ENCODE measurements at places on chromosomes 16 and 17.

- H3K4me3 ChIP-seq: peak overlapping the region; percentile 85
- DNase-seq: peak; percentile 43
- peaks cover 26% of the 10 kb centered on the region for H3K36me3 ChIP-seq
- peak overlapping the region; percentile 91 for H3K27ac ChIP-seq
- H3K27me3 ChIP-seq: no peaks in the 10 kb centered on the region
Observed at GRCh38 chr16:11796227-11797165, 562 bp downstream of the ZC3H7A start.

- no peaks in the 10 kb centered on the region for H3K27me3 ChIP-seq
- peak overlapping the region; percentile 93 for H3K27ac ChIP-seq
- H3K4me3 ChIP-seq: peak overlapping the region; percentile 52
- peaks cover 43% of the 10 kb centered on the region for H3K4me1 ChIP-seq
Observed at GRCh38 chr16:15672514-15673167, 22.6 kb downstream of the NDE1 start.

DNA sequence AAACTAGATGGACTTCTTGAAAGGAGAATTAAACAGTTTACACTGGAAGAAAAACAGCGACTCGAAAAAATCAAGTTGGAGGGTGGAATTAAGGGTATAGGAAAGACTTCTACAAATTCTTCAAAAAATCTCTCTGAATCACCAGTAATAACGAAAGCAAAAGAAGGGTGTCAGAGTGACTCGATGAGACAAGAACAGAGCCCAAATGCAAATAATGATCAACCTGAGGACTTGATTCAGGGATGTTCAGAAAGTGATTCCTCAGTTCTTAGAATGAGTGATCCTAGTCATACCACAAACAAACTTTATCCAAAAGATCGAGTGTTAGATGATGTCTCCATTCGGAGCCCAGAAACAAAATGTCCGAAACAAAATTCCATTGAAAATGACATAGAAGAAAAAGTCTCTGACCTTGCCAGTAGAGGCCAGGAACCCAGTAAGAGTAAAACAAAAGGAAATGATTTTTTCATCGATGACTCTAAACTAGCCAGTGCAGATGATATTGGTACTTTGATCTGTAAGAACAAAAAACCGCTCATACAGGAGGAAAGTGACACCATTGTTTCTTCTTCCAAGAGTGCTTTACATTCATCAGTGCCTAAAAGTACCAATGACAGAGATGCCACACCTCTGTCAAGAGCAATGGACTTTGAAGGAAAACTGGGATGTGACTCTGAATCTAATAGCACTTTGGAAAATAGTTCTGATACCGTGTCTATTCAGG lies 85.0 kb downstream of the C17orf58 start:
- peaks cover 37% of the 10 kb centered on the region for H3K36me3 ChIP-seq
- H3K27me3 ChIP-seq: no peaks in the 10 kb centered on the region
- H3K27ac ChIP-seq: peak overlapping the region; percentile 79
- peak overlapping the region; percentile 3 for H3K4me3 ChIP-seq
- H3K4me1 ChIP-seq: peaks cover 25% of the 10 kb centered on the region

- H3K27me3 ChIP-seq: peaks cover 27% of the 10 kb centered on the region
- H3K4me1 ChIP-seq: no peaks in the 10 kb centered on the region
- H3K4me3 ChIP-seq: no peak overlapping the region
- H3K36me3 ChIP-seq: no peaks in the 10 kb centered on the region
- H3K27ac ChIP-seq: no peak overlapping the region
Observed at GRCh38 chr17:33779234-33779591, 475.9 kb upstream of the CCL2 start.

- no peaks in the 10 kb centered on the region for H3K4me1 ChIP-seq
- no peak for DNase-seq
- H3K27ac ChIP-seq: no peak overlapping the region
Observed at GRCh38 chr17:43090022-43090421, 35.1 kb downstream of the BRCA1 start.

GRCh38 chr17:61571624-61572023 lies 19.4 kb downstream of the NACA2 start:
- no peak for DNase-seq
- peaks cover 6% of the 10 kb centered on the region for H3K4me1 ChIP-seq
- H3K27ac ChIP-seq: no peak overlapping the region
- H3K36me3 ChIP-seq: no peaks in the 10 kb centered on the region
- no peak overlapping the region for H3K4me3 ChIP-seq

GRCh38 chr17:17387498-17388362 lies 84.6 kb downstream of the NT5M start:
- DNase-seq: no peak
- H3K27me3 ChIP-seq: peaks cover 3% of the 10 kb centered on the region
- no peak overlapping the region for H3K27ac ChIP-seq

- DNase-seq: no peak
- H3K4me1 ChIP-seq: no peaks in the 10 kb centered on the region
- H3K27ac ChIP-seq: no peak overlapping the region
- H3K36me3 ChIP-seq: no peaks in the 10 kb centered on the region
- peaks cover 3% of the 10 kb centered on the region for H3K27me3 ChIP-seq
Observed at GRCh38 chr17:10521949-10522348, 3.6 kb upstream of the MYH1 start.

GRCh38 chr16:946048-946395 lies 24.8 kb downstream of the LMF1 start:
- H3K4me3 ChIP-seq: no peak overlapping the region
- no peaks in the 10 kb centered on the region for H3K4me1 ChIP-seq
- peaks cover 31% of the 10 kb centered on the region for H3K36me3 ChIP-seq
- H3K27me3 ChIP-seq: no peaks in the 10 kb centered on the region

GRCh38 chr16:7140899-7141298 lies 191.7 kb upstream of the RBFOX1 start:
- H3K27ac ChIP-seq: no peak overlapping the region
- H3K4me1 ChIP-seq: no peaks in the 10 kb centered on the region
- no peaks in the 10 kb centered on the region for H3K27me3 ChIP-seq

DNA sequence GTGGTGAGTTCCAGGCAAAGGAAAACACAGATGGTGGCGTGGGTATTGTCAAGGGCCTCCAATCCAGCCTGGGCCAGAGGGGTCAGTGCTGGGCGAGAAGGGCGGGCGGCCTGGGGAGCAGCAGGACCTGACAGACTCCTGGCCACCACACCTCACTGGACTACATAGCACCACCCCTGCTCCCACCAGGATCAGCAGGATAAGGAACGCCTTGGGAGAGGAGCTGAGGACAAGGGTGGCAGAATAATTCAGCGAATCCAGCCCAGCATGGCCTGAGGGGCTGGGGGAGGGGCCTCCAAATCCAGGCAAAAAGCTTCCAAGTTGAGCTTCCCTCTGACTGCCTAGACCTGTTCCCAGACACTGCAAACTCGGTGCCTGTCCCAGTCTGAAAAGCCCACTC lies 6.5 kb downstream of the DLX4 start:
- no peaks in the 10 kb centered on the region for H3K36me3 ChIP-seq
- peaks cover 69% of the 10 kb centered on the region for H3K27me3 ChIP-seq
- no peak overlapping the region for H3K4me3 ChIP-seq
- H3K4me1 ChIP-seq: peaks cover 9% of the 10 kb centered on the region

DNA sequence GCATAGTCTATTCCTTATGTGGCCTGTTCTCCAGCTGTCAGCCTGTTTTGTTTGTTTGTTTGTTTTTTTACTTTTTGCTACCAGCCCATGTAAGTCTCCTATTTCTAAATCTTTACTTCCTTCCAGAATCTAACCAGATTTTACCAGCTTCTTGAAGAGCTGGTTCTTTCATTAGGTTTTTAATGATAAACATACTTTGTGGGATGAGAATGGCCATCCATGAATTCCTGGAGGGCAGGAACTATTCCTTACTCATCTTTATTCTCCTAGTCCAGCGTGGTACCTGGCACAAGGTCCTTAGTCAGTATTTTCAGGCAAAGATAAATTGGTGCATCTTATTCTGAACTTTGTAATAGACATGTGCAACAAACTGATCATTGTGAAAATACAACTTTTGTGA lies 17.3 kb downstream of the RSPRY1 start:
- H3K27ac ChIP-seq: peak overlapping the region; percentile 6
- DNase-seq: no peak
- H3K4me3 ChIP-seq: no peak overlapping the region
- H3K4me1 ChIP-seq: peaks cover 2% of the 10 kb centered on the region
- H3K36me3 ChIP-seq: peaks cover 18% of the 10 kb centered on the region

- no peak overlapping the region for H3K27ac ChIP-seq
- no peak for DNase-seq
- H3K4me3 ChIP-seq: peak overlapping the region; percentile 10
- H3K4me1 ChIP-seq: peaks cover 20% of the 10 kb centered on the region
Observed at GRCh38 chr17:7705269-7706255, 560 bp downstream of the EFNB3 start.

DNA sequence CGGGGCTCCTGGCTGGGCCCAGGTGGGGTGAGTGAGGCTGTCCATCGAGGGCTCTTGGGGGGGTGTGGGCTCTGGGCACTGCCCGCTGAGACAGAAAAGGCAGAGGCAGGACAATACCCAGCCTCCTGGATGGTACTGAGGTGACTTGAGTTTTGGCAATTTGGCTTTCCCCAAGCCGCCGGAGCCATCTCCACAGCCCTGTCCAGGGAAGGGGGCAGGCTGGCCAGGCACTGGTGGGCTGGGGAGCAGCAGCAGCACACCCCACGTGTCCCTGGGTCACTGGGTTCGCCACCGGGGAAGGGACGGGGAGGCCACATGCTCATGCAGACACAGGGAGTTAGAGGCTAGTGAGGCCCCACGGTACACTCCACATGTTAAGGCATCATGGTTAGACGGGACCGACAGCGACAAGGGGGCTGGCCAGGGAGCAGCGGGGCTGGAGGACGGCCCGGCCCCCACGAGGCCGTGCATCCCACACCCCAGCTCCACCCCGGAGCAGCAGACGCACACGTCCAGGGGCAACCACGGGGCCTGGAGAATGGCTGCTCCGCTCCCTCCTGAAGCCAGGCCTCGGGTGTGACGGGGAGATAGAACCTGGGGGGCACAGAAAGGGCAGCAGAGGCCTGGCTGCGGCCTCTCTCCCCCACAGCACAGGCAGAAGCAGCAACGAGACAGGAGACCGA lies 3.0 kb downstream of the ARHGDIA start:
- no peak for DNase-seq
- peak overlapping the region; percentile 42 for H3K27ac ChIP-seq
- H3K4me1 ChIP-seq: peaks cover 44% of the 10 kb centered on the region
- no peaks in the 10 kb centered on the region for H3K27me3 ChIP-seq
- H3K36me3 ChIP-seq: peaks cover 47% of the 10 kb centered on the region

- no peak overlapping the region for H3K27ac ChIP-seq
- DNase-seq: no peak
- no peaks in the 10 kb centered on the region for H3K36me3 ChIP-seq
- peaks cover 14% of the 10 kb centered on the region for H3K27me3 ChIP-seq
Observed at GRCh38 chr17:21462237-21462636, 86.1 kb downstream of the KCNJ12 start.

GRCh38 chr16:81823111-81823510 lies 44.0 kb downstream of the PLCG2 start:
- no peaks in the 10 kb centered on the region for H3K27me3 ChIP-seq
- H3K4me3 ChIP-seq: no peak overlapping the region
- peaks cover 1% of the 10 kb centered on the region for H3K4me1 ChIP-seq
- H3K27ac ChIP-seq: no peak overlapping the region

GRCh38 chr17:82399041-82399441 lies 19.1 kb upstream of the HEXD start:
- DNase-seq: no peak
- no peak overlapping the region for H3K4me3 ChIP-seq
- H3K27me3 ChIP-seq: no peaks in the 10 kb centered on the region
- no peak overlapping the region for H3K27ac ChIP-seq
- peaks cover 16% of the 10 kb centered on the region for H3K36me3 ChIP-seq

- H3K27me3 ChIP-seq: no peaks in the 10 kb centered on the region
- no peak overlapping the region for H3K4me3 ChIP-seq
- H3K36me3 ChIP-seq: no peaks in the 10 kb centered on the region
- no peak for DNase-seq
Observed at GRCh38 chr17:77846531-77847085, 111.9 kb upstream of the TNRC6C start.

DNA sequence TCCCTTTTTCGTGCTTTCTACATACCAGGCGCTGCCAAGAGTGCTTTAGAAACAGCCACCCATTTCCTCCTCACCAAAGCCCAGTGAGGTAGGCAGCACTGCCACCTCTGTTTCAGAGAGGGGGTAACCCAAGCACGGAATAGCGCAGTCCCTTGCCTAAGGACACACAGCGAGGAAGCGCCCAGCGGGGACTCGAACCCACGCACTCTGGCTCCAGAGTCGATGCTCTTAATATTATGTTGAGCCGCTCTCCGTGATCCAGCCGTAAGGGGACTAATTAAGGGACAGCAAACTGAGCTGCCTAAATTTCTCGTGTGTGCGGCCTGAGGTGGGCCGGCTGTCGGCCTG lies 497 bp downstream of the CES1 start:
- H3K36me3 ChIP-seq: no peaks in the 10 kb centered on the region
- peaks cover 6% of the 10 kb centered on the region for H3K27me3 ChIP-seq
- no peak overlapping the region for H3K27ac ChIP-seq
- H3K4me1 ChIP-seq: no peaks in the 10 kb centered on the region
- no peak overlapping the region for H3K4me3 ChIP-seq

- no peaks in the 10 kb centered on the region for H3K4me1 ChIP-seq
- no peak overlapping the region for H3K4me3 ChIP-seq
- H3K27ac ChIP-seq: no peak overlapping the region
- H3K36me3 ChIP-seq: no peaks in the 10 kb centered on the region
- H3K27me3 ChIP-seq: peaks cover 2% of the 10 kb centered on the region
Observed at GRCh38 chr16:55667753-55668152, 12.0 kb downstream of the SLC6A2 start.

DNA sequence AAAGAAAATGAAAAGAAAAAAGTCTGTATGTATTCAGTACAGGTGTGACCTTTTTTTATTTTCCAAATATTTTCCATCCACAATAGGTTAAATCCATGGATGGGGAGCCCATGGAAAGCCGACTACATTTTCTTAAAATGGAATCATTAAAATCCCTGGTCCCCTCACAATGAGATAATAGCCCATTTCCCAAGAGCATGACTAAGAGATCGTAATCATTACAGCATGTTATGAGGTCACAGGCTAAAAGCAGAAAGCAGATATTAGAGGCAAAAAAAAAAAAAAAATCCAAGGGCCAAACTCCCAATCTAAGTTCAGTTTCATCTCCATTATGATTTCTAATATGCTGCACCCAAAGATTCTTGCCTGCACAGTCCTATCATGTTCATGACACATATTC lies 44.7 kb downstream of the CYTH1 start:
- H3K27me3 ChIP-seq: no peaks in the 10 kb centered on the region
- H3K36me3 ChIP-seq: peaks cover 13% of the 10 kb centered on the region
- peak overlapping the region; percentile 94 for H3K27ac ChIP-seq
- H3K4me3 ChIP-seq: peak overlapping the region; percentile 82
- DNase-seq: no peak

Measured in activated CD4-positive, alpha-beta memory T cell treated with anti-CD3 and anti-CD28 coated beads for 36 hours (primary cell).